ENCODE measurements at places on chromosomes 4 and X.

- DNase-seq: no peak
Measured at GRCh38 chrX:111490688-111491087, 20.8 kb upstream of the SERTM2 start.

GRCh38 chr4:95980877-95981360, 141.0 kb downstream of the PDHA2 start:
- DNase-seq: no peak

DNA sequence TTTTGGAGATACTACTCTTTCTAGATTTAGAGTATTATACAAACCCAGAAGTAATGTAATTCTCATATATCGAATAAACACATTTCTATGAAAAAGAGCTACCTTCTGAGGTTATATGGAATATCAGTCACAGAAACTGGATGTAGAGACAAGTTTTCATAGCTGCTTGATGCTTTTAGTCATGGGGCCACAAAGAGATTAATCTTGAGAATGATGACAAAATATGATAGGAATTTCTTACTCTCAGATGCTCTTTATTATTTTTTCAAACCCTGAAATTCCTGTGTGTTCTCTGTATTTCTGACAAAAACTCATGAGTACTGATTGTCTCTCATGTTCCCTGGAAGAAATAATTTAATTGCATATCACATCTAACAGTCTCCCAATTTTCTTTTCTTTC, 662.5 kb downstream of the RAPGEF2 start:
- DNase-seq: no peak

- DNase-seq: no peak
Measured at GRCh38 chr4:4818415-4819212, 40.9 kb upstream of the MSX1 start.

GRCh38 chr4:72312032-72312650, 256.9 kb downstream of the ADAMTS3 start:
- peak; percentile 80 for DNase-seq

DNA sequence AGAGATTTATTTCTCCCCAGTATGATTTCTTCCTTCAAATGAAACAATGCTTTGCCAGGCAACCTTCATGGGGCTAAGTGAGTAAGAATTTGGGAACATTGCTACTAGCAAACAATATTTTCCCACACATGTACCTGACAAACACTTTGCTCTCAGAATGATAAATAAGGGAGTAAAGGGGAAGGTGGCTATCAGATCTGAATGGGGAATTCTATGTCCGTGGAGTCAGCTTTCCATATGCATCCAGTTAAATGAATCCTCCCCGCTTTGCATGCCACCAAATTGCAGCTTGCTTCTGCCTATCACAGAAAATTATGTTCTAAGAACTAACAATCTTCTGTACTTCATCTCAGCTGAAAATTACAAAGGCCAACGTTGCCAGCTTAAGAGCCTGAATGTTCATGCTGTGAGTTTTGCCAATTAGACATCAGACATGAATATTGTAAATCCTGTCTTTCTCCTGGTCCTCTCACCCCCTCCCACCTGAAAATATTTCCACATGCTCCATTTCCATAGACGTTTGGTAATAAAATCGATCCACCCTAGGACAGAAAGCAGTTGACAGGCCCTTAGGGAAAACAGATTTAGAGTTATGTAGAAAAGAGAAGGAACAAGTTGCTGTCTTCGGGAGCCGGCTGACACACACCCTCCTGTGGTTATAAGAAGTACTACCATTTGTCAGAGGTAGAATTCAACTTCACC, 6.3 kb downstream of the MEPE start:
- peak; percentile 33 for DNase-seq

DNA sequence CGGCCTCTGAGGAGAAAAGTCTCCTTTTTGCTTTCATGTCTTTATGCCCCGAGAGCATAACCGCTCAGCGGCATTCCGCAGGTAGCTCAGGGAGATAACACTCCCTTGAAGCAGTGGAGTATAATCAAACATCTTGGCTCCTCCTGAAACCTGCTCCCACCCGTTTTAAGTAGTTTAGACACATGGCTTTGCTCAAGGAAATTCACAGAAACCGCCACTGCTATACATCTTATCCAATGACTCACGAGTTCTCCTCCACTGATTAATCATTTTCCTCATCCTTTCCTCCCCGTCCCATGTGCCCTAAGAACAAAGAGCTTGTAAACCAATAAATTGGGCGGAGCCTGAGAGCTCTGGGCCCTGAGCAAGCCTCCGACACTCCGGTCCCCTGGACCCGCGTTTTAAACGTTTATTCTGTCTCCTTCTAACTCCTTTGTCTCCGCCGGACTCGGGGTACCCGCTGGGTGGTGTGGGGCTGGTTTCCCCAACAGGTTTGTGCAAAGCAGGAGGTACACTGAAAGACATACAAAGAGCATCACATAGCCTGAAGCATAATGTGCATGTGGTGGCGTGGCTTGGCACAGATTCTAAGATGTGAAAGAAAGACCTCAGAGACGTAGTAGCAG, 401.2 kb downstream of the TLL1 start:
- no peak for DNase-seq

DNA sequence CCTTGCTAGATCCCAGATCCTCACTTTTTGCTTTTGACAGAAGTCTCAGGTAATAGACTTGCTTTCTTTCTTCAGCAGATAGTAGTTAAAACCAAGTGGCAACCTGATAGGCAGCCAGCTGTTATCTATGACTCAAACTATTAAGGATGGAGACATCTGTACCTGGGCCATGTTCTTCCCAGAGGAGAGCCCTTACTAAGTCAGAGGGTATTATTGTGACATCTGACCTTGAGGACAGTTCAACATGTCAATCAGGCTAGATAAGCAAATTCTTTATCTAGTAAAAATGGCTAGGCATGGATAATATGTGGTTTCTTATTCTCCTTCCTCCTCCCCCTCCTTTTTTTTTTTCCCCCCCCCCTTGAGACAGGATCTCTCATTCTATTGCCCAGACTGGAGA, 39.2 kb downstream of the TRIM2 start:
- DNase-seq: no peak

GRCh38 chr4:4693258-4693657, 151.4 kb upstream of the STX18 start:
- DNase-seq: no peak

DNA sequence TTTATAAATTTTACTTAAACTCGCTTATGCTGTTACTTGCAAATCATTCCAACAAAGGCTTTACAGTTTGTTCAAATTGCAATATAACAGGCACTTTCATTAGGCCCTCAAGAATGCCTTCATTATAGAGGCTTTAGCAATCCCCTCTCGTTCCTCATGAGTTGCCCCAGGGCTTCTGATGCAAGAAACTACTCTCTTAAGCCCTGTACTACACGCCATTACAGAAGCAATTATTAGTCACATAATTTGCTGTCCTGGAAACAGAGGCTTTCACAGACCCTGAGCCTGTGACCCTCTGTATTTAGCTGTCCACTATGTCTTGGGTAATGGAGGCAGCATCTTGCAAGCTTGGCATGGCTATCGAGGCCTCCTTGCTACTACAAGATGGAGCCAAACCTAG, 965.9 kb upstream of the DIAPH2 start:
- DNase-seq: no peak

DNA sequence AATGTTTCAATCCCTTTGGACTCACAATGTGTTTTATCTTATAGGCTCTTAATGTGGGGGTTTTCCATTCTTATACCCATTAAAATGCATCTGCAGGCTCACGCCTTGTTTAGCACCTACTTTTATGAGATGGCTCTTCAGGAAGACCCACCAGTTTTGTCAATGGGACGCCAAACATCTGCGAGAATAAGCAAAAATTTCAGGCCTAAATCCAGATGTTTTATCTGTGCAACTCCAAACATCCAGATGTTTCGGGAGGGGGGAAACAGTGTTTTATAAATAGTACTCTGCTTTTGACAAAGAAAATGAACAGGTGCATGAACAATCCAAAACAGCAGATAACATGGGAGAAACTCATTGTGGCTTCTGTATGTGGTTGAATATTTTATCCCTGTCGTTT, 342.8 kb downstream of the DHX15 start:
- no peak for DNase-seq

DNA sequence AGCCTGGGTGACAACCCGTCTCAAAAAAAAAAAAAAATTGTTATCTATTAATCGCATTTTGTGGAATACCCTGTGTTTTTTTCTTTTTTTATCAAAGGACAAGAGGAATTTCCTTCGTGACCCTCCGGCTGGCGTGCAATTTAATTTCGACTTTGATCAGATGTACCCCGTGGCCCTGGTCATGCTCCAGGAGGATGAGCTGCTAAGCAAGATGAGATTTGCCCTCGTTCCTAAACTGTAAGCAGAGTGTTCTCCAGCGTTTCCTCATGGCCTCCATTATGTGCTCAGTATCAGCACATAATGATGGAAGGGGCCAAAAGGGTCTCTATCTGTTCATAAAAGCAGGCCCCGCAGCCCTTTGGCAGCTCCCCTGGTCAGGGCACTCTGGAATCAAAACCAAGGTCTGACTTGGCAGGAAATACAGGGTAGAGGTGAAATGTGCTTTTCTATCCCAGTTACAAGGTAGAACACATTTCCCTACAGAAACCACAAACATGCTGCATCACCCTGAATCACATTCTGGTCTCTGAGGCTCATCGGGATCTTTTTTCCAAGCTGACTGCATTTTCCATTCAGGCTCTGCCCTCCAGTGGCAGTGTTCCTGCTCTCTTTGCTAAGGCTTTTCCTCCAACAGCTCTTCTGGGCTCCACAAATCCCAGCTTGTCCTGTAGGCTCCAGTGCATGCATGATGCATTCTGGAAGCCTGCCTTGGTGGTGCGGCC, 24.4 kb downstream of the SYAP1 start:
- DNase-seq: no peak

- no peak for DNase-seq
Measured at GRCh38 chr4:185384930-185385331, 10.8 kb downstream of the LRP2BP start.

- DNase-seq: no peak
Measured at GRCh38 chrX:57241967-57242366, 44.5 kb upstream of the FAAH2 start.

All from uterus (tissue), 4 donors.